ENCODE measurements at places on chromosomes 4 and X. TPM values are rescaled to one million over a fixed set of nuclear protein-coding genes. Genes with fewer than 3 reads are reported as not detected.

TKTL1 gene
- 0.24 TPM for total RNA-seq

DNA sequence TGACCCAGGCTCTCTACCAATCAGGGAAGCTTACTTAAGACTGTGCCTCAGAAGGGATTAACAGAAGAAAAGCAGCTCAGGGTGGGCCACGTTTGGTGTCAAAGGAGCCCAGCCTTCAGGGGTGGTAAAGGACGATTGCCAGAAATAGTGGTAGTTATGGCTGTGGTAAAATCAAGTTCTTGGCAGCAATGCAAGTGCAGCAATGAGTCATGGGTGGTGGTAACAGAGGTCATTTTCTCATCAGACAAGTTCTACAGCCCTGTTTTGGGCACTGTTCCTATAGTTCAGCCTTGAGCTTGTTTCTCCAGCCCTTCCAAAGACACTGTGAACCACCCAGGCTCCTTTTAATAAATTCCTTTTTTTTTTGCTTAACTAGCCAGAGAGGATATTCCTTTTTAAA is 120.3 kb downstream of the EFHC2 start:
- no peak for DNase-seq

GRCh38 chr4:39331191-39331590 is 35.0 kb downstream of the RFC1 start:
- DNase-seq: no peak

- DNase-seq: no peak
Measured at GRCh38 chr4:146110871-146111485, 64.5 kb upstream of the LSM6 start.

DNA sequence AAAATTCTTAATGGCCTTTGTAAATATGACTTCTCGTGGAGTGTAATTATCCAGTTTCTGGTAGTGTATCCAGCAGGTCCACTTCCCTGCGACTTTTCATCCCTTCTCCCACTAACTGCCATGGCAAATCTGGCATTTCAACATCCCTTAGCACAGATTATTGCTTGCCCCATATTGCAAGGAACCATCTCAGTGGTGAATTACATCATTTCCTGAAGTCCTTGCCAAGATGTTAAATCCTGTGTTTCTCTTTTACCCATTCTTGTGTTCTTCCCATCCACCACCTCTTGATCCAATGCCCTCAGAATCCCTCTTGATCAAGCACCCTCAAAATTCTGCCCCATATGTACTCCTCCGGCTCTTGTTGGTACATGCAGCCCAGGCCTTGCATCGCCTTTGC is 88.1 kb upstream of the ZNF81 start:
- DNase-seq: no peak

Measured in aorta (tissue), 5 donors.